ENCODE measurements at places on chromosomes 3 and 15.
A peak's percentile ranks its signal among the peaks of the same experiment; 100 is the strongest.

- no peak for DNase-seq
These were observed 13.2 kb downstream of the FAM162A start for GRCh38 chr3:122397201-122397600.

DNA sequence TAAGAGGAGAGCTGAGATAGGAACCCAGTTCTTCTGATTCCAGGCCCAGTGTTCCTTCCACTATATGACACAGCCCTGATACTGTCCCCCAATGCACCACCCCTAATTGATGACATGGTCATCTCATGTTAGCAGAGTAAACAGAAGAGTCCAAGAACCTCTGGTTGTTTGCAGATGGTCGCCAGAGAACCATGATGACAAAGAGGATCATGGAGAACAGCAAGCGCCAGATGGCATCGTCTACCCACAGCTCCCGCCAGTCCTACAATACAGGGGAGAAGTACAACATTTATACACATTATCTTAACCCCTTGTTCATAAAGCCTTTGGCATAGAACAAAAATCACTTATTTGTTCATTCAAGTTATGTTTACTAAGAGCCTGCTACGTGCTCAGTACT, 18.5 kb upstream of the VPS39 start:
- no peak for DNase-seq

- no peak for DNase-seq
These were observed 17.7 kb upstream of the NR2F2 start for GRCh38 chr15:96312641-96313335.

DNA sequence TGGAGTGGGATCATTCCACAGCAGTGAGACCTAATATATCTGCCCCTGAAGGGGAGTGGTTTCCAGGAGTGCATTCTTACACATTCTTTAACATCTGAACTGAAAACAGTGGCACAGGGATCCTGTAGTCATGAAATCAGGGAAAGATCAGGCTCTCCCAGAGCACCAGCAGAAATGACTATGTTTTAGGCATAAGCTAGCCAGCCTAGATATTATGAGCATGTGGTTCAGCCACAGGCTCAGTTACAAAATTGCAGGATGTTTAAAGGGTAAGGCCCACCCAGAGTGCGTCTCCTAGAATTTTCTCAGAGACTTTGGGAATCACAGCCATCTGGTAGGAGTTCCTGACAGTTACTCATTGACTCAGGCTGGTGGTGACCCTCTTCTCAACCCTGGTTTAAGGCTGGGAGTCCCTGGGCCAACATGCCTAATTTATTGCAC, 20.9 kb downstream of the FSTL1 start:
- DNase-seq: no peak

DNA sequence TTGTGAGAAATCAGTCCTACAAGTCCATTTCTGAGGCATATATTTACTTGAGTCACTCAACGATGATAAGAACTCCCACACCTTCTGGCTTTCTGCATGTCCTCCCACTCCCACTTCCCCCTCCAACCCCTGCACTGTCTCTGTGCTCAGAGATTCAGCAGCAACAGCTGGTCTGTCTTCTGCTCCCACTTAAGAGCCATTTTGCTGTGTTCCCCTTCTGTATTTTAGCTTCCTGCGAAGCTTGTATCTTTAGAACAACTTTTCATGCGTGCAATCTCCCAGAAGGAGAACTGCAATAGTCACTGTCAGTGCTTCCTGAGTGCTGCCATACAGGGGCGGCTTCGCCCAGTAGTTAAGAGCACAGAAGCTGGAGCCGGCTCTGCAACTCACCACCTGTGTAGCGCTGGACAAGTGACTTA, 90.0 kb upstream of the SPATA12 start:
- no peak for DNase-seq

- no peak for DNase-seq
These were observed at the start of gene ARL14 for GRCh38 chr3:160676547-160677303. ARL14 (plus strand) TSS chr3:160677160; CDS start chr3:160677347, 187 bp downstream.

GRCh38 chr3:41684797-41685735, 276.8 kb downstream of the ULK4 start:
- no peak for DNase-seq

DNA sequence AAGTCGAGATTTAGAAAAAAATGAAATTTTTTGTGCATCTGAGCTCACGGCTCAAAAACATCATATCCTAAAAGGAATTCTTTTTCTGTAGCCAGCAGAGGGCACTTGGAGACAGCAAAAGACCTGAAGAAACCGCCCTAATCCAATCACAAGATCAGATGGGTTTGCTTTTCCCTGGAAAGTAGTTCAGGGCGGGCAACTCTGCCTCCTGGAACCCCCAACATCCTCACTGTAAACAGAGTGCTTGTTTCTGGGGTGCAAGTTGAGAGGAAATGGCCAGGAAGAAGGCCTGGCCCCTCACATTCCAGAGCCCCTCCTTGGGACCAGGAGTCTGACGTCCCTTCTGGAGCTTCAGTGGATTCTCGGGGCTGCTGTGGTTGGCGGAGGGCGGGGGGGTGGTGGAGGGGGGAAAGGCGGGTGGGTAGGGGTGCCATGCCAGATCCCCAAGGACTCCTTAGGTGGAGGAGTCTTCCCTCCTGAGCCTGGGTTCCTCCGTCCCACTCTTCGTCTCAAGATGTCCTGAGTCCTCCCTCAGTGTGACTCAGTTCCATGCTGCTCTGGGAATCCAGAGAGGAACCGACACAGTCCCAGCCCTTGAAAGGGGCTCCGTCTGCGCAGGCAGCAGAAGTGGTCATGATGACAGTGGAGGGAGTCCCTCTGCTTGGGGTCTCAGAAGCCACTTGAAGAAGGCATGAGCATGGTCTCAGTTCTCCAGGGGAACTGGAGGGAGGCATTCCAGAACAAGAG, 35.9 kb downstream of the CCK start:
- DNase-seq: no peak

DNA sequence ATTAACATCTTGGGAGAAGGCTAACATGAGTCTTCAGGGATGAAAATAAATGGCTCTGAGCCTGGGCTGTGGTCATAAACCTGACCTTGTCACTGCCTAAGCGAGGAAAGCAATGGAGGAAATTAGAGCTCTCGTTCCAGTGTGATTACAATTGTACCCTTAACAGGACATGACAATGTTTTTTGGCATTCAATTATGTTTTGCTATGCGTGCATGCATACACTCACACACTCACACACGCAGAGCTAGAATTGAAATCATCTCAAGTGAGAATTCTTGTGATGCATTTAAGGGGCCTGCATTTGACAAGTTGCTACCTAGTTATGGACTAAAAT, 24.1 kb downstream of the ZNF80 start:
- no peak for DNase-seq

DNA sequence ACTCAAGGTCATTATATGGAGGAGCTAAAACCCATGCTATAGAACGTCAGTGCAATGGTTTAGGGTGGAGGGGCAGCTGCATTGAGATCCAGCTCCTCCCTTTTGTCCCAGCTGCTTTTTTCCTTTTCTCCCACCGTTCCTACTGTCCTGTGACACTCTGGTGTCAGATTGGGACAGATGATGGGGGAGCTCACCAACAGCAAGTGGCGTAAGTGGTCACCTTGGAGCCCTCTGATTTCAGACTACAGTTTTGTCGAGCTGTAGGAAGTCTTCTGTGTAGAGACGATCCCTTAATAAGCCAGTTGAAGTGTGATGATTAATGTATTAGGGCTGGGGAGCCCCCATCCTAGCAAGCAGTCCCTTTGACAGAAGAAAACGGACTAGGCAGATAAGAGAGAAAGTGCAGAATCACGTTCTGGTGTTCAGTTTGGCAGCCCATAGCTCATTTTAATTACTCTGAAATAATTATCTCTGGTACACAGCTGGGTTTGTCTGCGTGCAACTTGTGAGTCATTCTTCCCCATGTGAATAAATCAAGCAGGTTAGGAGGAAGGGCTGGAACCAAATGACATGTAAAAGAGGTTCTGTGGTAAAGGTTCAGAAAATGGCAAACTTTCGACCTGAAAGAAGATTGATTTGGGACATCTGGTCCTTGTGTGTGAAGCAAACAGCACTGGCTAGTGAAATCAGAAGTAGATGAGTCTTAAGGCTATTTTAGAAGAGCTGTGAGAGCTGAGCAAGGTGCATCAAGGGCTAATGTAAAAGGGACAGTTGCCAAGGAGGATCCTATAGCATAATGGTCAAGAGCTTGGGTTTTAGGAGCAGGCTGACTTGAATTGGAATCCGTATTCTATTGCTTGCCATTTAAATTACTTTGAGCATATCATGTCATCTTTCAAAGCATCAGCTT, 241.4 kb downstream of the EDEM1 start:
- DNase-seq: peak; percentile 8

DNA sequence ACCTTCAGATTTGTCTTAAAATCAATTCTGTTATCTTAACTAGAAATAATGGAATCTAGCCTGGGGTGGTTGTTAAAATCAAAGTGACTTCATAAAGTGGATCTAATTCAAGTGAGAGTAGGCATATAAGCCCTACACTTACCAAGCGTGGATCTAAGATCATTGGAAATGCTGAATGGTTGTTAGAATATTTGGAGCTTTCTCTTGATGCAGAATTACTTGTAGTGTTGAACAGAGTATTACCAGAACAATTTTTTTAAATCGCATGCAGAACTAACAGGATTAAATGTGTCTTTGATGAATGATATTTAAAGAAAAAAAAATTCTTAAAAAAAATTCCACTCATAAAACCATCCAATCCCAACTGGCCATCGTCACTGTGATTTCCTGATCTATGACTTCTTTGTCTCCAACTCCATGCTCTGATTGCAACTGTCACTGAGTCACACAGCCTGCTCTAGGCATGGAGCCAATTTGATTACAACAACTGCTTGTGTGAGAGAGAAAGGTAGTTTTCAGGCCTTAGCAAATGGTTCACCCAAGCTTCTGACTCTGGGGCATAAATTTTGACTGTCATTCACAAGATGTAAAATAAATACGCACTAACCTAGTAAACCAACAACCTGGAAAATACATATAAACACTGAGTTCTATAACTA, 25.9 kb upstream of the SPRED1 start:
- no peak for DNase-seq

- no peak for DNase-seq
These were observed 66.0 kb downstream of the CHDH start for GRCh38 chr3:53780171-53780570.

- no peak for DNase-seq
These were observed 61.6 kb downstream of the TMEM39A start for GRCh38 chr3:119401503-119402440.

DNA sequence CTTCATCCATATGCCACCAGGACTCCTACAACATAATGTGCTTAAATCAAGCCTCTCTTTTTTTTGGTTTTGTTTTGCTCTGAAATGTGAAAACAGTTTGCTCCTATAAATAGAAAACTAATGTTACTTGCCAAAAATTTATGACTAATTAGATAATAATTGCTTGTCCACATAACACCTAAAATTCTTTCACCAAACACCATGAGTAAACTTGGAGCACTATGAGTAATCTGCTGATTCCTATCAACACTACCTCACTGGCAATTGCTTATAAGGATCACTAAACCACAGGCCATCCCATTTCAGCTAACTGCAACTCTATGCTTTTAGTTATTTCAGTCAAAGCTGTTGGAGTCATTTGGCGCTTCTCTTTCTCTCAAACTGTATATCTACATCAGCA, 252.7 kb downstream of the EPHA3 start:
- DNase-seq: no peak

- no peak for DNase-seq
These were observed 24.1 kb upstream of the NOX5 start for GRCh38 chr15:68990231-68990991.

DNA sequence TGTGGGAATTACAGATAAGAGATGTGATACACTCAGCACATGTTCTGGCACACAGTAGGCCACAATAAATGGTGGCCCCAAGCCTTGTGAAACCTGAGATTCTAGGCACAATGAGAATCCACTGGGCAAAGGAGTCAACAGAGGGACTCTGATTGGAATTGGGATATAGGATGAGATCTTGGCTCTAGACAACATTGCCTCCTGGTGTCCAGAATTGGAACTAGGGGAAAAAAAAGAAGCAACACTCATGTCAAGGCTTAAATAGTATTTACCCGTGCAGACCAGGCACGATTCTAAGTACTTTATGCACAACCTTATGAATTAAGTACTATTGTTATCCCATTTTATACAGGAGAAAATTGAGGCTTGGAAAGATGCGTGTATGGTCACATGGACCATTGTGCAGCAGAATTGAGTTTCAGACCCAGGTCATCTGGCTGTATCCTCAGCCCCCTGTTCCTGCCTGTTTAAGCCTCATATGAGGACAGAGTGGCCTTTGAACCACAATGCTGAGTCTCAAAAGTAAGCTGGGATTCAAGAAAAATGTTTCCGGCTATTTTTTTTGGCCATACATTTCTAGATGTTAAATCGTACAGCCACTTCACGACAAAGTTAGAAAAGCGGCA, 124.8 kb downstream of the SV2B start:
- DNase-seq: peak; percentile 5

DNA sequence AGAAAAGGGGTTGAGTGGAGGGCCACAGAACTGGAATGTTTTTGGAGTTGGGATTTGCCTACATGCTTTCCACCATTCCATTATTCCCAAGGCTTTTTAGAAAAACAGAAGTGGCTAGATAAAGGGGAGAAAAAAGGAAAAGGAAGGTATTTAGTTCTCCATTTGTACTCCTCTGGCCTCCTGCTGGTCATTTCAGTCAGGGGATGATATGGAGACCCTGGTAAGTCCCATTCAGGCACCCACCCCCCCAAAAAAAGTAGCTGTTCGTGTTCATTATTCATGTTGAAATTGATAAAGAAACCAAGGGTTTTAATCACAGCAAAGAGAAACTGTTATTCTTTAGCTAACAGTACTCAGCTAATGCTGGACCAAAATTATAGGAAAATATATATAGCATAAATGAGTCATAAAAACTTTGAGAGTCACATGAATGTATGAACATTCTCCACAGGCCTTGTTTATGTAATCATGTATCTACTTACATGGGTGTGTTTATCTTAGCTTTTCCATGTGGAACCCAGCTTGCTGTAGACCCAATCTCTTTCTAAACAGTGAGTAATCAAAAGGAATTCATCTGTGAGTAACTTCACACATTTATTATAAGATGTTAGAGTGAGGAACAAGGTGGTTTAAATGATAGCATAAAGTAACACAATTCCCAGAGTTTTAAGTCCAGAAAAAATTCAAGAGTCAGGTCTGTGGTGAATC, 167.2 kb downstream of the KCNMB2 start:
- no peak for DNase-seq

GRCh38 chr15:26555898-26556297, 217.0 kb downstream of the GABRB3 start:
- no peak for DNase-seq

- no peak for DNase-seq
These were observed 697.5 kb upstream of the CBLB start for GRCh38 chr3:106566277-106566676.

- DNase-seq: no peak
These were observed 85.4 kb upstream of the TLE3 start for GRCh38 chr15:70182858-70183695.

DNA sequence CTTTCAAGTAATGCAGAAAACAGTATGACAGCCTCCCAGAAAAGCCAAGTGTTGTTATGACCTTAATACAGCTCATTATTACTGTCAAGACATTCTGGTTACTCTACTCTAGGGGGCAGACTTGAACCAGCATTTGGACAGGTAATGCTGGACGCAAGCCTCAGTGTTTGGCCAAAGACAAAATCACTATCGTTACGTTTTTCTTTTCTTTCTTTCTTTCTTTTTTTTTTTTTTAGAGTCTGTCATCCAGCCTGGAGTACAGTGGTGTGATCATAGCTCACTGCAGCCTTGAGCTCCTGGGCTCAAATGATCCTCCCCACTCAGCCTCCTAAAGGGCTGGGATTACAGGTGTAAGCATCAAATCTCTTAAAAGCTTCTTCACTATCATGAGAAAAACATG, 29.4 kb upstream of the TMEM45A start:
- no peak for DNase-seq

- DNase-seq: peak; percentile 78
These were observed 14.5 kb downstream of the TAGLN3 start for GRCh38 chr3:112013058-112013783.

- DNase-seq: no peak
These were observed 338.7 kb upstream of the IL12A start for GRCh38 chr3:159649951-159650350.
